ENCODE measurements at places on chromosomes 11 and 22.

DNA sequence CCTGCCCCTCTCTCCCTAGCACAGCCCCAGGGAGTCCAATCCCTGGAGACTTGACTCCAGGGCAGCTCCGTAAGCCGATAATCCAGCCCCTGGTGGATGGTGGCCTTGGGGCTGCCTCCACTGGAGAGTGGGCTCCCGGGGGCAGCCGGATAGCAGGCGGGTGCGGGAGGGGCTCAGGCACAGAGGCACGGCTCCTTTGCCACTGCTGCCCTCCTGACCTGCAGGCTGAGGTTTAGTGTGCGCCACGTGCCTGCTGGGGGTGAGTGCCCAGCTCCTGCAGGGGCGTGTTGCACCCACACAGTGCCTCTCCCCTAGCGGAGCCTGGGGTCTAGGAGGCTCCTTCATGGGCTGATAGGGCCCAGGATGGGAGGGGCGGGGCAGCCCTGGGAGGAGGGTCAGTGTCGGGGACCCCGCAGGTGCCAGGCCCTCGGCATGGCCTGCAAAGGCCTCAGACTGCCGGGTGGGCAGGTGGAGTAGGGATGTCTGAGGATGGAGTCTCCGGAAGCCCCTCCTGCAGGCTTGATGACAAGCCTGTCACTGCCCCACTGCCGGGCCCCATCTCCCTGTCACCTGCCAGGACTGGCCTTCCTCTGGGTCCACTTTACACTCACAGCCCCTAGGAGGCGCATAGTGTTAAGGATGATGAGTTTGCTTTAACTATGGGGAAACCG lies 5.6 kb downstream of the DUSP8 start:
- no peak for DNase-seq

DNA sequence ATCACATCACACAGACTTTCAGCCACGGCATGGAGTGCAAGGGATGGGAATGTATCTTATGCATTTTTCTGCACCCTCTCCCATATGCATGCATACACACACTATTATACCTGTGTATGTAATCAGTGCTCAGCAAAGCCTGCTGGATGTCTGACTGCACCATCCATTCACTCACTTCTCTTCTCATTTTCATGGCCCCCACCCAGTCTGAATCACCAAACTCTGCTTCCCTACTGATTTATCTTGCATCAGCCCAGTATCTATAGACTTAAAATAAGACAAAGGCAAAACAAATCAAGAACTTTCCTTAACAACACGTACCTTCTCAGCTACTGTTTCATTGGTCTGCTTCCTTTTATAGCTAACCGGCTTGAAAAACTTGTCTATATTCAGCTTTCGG lies 21.6 kb downstream of the DBX1 start:
- no peak for DNase-seq

DNA sequence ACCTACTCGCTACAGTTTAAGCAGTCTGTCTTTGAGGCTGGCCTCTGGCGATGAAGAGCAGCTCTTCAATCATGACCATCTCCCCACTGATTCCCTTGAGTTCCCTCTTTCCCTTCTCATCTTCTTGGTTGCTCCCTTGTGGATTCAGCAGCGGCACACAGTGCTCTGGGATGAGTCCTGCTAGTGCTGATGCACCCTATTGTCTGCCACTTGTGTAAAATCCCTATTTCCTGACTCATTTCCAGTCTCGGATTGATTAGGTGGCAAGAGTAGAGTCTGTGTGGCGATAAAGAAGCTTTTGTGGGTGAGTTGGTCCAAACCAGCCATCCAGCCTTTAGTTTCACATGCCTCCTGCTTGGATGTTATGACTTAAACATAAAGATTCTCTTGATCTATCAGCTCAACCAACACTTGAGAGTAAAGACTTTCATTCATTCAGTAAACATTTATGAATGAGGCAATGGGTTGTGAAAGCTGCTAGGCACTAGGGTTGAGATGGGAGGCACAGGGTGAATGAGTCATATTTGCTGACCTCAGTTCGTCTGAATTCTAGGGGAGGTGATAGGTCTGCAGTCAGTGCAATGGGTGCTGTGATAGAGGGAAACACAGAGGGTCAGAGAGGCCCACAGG lies 219.4 kb upstream of the RAG2 start:
- DNase-seq: no peak

DNA sequence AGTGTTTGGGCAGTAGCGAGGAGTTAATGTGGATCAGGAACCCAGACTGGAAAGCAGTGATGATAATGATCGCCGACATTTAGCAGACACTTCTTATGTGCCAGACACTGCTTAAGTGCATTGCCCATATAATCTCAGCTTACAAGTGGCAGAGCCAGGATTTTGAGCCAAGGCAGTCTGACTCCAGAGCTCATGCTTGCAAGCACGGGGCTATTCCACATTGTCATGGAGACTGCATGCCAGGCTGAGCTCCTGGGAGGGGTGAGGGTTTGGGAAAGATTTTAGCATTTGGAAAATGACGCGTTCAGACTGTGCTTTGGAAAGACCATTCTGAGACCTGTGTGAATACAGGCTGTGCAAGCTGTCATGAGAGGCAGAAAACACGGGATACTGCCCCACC lies 302.7 kb downstream of the DDX10 start:
- DNase-seq: no peak

DNA sequence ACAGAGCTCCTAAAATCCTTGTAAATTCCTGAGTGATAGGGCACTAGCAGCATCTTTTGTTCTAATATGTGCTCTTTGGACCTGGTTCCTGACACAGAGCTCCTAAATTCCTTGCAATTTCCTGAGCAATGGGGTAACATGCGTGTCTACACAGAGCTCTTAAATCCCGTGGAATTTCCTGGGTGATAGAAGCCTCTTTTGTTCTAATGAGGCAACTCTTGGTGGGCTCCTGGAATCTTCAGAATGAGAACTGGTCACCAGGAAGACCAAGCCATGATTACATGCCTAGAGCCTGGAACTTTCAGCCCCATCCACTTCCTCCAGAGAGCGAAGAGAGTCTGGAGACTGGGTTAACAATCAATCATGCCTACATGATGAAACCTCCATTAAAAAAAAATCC lies 19.0 kb downstream of the RSF1 start:
- DNase-seq: no peak
